ENCODE measurements at places on chromosomes 5 and 9. TPM values are rescaled to one million over a fixed set of nuclear protein-coding genes. Genes with fewer than 3 reads are reported as not detected.

DNA sequence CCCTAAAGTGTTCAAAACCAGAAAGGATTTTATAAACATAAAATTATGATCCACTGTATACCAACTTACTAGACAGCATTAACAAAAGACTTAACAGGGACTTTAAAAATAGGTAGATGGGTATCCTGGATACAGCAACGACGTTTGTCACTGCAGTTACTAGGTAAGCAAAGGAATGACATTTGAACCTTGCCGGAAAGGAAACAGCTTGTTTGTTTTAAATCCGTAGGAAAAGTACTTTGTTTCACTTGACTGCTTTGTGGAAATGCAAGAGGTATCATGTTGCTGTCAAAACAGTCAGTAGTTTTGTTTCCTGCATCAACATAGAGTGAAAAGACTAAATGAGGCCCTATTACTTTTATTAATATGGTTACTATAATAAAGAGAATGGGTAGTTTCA is 122.9 kb downstream of the CDC42SE2 start:
- DNase-seq = no peak

Gene IFNK
- total RNA-seq = not detected

DNA sequence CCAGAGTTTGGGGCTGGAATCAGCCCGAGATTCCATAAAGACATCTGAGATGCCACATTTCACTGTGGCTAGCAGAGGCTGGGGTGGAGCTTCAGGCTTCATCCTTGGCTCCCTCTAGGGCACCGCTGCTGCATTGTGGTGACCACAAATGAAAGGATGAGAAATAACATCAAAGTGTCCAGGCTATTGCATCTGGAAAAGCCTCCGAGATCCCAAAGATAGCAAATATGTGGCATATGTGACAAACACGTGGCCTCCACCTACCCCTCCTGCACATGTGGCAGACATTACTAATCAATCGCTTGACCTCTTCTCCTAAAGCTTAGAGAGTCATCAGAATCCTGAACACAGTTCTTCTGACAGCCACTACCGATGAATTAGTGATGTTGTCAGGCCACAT is 4.5 kb downstream of the SPARC start:
- no peak for DNase-seq

DNA sequence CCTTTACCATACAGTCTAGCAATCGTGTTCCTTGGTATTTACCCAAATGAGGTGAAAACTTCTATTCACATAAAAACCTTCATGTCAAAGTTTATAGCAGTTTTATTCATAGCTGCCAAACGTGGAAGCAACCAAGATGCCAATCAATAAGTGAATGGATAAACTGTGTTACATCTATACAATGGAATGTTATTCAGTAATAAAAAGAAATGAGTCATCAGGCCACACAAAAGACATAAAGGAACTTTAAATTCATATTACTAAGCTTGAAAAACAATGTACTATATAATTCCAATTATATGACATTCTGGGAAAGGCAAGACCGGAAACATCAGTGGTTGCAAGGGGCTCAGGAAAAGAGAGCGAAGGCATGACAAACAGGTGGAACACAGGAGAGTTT is 679.9 kb downstream of the ISL1 start:
- DNase-seq = no peak

DNA sequence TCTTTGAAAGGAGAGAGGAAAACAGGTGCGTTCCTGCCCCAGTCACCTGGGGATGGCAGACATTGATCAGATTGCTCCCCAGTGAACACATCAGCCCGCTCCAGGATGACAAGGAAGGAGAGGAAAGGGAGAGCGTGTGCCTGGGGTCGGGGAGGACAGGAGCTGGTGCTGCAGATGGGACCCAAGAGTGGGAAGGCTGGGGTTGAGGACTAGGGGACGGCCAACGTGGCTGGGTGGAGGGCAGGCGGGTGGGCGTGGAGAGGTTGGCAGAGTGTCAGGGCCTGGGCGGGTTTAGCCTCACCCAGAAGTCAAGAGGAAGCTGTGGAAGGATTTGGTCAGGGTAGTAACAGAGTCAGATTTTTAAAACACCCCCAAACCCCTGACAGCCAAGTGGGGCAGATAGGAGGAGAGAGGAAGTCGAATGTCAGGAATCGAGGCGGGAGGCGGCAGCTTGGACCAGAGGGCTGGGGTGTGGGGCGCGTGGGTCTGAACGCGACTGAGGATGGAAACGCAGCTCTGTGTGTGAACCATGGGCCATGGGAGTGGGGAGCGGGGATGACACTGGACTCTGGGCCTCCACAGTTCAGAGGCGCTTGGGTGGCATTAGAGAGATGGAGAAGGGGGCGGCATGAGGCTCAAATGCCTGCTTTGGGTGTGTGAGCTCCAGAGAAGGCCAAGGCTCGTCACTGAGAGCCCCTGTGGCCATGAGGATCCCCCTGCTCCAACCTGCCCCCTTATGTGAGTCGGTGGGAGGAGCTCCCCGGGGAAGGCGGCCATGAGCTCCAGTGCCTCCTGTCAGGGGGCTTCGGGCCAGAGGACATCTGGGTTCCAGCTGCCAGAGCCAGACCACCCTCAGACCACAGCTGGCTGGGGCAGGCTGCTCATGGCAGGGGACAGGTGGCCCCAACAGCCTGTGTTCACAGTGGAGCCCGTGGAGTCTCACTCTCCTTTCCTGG is 24.6 kb downstream of the LAMC3 start:
- DNase-seq = peak; percentile 62

- DNase-seq = no peak
Observed at GRCh38 chr5:27020973-27021372, 17.4 kb downstream of the CDH9 start.

Gene FBXW11
- total RNA-seq = 53.7 TPM

Gene PCDHB3
- total RNA-seq = 0.26 TPM

DNA sequence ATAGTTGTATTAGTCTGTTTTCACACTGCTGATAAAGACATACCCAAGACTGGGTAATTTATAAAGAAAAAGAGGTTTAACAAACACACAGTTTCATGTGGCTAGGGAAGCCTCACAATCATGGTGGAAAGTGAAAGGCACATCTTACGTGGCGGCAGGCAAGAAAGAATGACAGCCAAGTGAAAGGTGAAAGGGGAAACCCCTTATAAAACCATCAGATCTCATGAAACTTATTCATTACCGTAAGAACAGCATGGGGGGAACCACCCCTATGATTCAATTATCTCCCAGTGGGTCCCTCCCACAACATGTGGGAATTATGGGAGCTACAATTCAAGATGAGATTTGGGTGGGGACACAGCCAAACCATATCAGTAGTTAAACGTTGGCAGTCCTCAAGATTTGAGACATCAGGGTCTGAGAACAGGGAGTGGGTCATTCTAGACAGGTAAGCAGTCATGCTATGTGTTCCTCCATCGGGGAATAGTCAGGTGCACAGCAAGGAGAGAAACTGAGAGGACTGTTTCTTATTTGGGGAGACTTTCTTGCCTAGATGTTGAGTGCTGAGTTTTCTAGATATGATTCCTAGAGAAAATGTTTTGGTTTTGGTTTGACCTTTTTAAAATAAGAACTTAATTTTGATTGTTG is 45.8 kb upstream of the ENTREP1 start:
- DNase-seq = no peak

- DNase-seq = no peak
Observed at GRCh38 chr5:74624931-74625505, 15.5 kb downstream of the ENC1 start.

DNA sequence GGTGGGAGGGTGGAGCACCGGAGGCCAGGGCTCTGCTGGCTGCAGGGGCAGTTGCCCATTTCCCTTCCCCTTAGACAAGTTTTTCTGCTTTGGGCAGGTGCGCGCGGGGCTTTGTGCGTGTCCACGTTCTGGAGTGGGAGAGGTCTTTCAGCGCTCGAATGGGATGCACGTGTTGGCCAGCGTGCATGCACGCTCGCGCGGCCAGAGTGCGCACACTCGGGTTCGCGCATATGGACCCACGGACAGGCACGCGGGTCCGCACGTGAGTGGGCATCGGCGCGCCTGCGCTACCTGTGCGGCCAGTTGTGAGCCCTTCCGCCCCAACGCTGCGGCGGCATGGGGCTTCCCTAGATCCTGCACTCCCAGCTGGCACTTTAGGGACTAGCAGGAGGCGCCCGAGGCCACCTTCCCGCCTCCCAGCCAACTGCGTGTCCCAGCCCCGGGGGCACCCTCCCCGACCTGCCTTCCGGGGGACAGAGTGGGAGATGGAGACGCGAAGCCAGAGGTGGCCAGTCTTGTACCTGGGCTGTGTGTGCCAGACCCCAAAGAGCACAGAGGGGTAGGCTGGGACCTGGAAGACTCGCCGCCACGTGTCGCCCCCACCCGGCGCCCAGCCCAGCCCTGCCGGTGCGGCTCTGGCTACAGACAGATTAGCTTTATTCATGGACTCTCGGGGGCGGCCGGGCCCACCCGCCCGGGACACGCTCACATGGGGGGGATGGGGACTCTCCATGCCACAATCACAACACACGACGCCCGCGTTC is 9.8 kb upstream of the GPRIN1 start:
- peak; percentile 83 for DNase-seq

GRCh38 chr9:84754881-84755280 is 85.4 kb downstream of the NTRK2 start:
- no peak for DNase-seq

DNA sequence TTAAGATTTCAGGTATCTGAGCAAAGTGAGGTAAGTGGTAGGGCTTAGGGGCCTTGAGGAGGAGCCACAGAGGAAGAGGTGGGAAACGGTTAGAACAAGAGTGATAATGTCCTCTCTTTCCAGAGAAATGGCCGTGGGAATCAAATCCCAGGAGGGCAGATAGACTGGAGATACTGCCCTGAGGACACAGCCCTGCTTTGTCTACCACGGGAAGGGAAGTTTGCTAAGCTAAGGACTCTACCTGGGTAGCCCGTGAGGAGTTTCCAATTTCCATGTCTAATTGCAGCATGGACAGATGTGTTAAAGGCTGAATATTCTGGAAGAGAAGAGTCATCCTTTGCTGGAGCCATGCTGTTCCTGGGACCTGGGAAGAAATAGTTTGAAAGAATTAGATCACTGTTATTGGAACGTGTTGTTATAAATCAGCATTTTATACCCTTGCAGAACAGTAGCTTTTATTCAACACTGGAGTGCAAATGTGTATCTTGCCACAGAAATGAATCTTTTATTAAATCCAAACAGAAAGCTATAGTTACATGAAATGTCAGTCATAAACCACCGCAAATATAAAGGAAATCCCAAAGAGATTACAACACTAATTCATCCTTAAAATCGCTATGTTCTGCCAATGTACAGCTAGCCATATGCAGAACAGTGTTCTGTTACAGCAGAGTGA is 133.2 kb upstream of the LHFPL2 start:
- DNase-seq = no peak

Gene MARVELD2
- total RNA-seq = 15.6 TPM

GRCh38 chr9:80061940-80062339 is 490.2 kb downstream of the TLE4 start:
- DNase-seq = no peak

DNA sequence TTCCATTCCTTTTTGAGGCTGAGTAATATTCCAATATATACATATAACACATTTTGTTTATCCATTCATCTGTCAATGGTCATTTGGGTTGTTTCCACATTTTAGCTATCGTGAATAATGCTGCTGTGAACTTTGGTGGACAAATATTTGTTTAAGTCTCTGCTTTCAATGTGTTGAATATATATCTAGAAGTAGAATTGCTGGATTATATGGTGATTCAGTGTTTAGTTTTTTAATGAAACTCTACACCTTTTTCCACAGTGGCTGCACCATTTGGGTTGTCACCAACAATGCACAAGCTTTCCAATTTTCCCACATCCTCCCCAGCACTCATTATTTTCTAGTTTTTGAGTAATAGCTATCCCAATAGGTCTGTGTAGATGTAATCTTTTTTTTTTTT is 69.5 kb downstream of the ACTBL2 start:
- no peak for DNase-seq

DNA sequence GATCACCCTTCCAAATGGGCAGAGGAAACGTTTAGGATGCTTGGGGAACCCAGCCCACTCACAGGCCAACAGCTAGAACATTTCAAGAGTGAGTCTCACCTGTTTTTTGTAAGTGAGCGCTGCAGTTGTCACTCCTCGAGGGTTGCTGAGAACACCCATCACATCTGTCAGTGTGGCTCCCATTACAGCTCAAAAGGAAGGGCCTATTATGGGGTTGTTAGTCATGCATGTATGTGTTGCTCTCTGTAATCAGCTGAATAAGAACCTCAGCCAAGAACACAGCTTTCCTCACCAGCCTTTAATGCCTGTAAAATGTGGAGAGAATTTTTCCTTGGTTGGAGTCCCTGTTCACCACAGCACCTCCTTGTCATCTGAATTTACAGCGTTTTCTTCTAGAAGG is 196.3 kb upstream of the KLF4 start:
- no peak for DNase-seq

GRCh38 chr9:99011161-99011709 is 67.5 kb downstream of the COL15A1 start:
- no peak for DNase-seq

DNA sequence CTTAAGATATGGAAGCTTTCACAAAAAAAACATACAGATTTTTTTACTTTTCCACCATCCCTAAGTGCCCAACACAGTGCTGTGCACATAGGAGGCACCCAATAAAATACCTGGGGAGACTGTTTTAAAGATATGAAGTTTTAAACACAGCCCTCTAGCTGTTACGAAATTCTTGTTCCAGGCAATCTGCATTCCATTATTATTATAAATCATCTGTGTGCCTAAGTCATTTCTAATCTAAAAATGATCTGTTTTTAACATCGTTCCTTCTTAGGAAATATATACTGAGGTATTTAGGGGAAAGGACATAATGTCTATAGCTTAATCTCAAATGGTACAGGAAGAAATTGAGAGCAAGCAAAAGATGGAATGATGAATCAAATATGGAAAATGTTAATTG is 32.7 kb upstream of the ISCA1 start:
- DNase-seq = no peak

Gene LMNB1
- 174 TPM for total RNA-seq

Gene LRRC14B
- total RNA-seq = 0.44 TPM

Measured in H7 (cell line).